ENCODE measurements at places on chromosomes 3 and 15. TPM values are rescaled to one million over a fixed set of nuclear protein-coding genes. Genes with fewer than 3 reads are reported as not detected.

- no peaks in the 10 kb centered on the region for H3K27me3 ChIP-seq
- no peak for DNase-seq
- no peak overlapping the region for H3K27ac ChIP-seq
- peaks cover 86% of the 10 kb centered on the region for H3K4me1 ChIP-seq
These were observed 17.8 kb downstream of the BMF start for GRCh38 chr15:40090774-40091455.

DNA sequence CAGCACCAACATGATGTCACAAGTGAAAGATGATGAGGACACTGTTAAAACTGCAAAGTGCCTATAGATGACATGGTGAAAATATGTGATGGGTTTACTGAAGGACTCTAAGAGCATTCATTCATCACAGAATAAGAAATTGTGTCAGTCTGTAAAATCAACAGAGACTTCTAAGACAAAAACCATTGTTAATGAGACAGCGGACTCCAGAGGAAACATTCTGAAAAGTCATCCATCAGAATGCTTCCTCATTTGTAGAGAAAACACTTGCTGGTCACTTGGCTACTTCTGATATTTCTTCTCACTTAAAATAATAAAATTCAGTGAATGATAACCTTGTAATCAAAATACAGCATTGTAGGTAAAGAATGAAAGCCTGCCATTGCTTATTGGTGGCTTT is 7.3 kb downstream of the PLSCR4 start:
- H3K36me3 ChIP-seq, result peaks cover 3% of the 10 kb centered on the region
- no peak for DNase-seq
- H3K4me1 ChIP-seq, result no peaks in the 10 kb centered on the region
- no peaks in the 10 kb centered on the region for H3K27me3 ChIP-seq

- H3K27ac ChIP-seq, result no peak overlapping the region
- H3K27me3 ChIP-seq, result peaks cover 4% of the 10 kb centered on the region
- H3K4me1 ChIP-seq, result peaks cover 60% of the 10 kb centered on the region
- DNase-seq, result no peak
- H3K4me3 ChIP-seq, result peak overlapping the region; percentile 18
These were observed 109.1 kb downstream of the IQSEC1 start for GRCh38 chr3:12963922-12964701.

DNA sequence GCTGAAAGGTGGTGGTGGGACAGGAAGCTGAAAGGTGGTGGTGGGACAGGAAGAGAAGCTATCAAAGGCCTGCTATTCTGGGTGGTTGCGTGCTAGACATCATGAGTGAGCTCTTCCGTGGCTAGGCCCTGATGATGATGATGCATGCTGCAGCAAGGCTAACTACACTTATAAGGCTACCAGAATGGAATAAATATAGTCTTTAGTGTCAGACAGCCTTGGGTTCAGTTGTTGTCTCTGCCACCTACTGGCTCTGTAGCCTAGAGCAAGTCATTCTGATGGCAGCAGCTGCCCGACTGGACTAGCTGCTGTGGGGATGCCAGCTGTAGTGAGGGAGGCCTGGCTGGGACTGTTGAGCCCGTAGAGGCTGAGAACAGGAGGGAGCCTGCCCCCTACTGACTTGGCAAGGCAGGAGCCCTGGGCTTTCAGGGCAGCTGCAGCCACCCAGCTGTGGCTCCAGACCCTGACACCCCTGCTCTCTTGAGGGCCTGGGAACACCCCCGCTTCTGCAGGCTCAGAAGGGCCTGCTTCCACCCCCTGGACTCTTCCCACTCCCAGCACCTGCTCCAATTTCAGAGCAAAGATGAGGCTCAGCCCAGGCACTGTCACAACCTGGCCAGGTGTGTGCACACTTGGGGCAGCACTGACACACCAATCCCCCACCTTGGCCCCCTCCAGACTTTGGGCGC is 21.4 kb upstream of the ZBED2 start:
- H3K27ac ChIP-seq, result no peak overlapping the region
- H3K4me3 ChIP-seq, result no peak overlapping the region
- DNase-seq, result no peak
- no peaks in the 10 kb centered on the region for H3K36me3 ChIP-seq

Gene CHRD
- 3.2 TPM for total RNA-seq

GRCh38 chr3:146464005-146464595 is 5.3 kb downstream of the PLSCR2 start:
- no peaks in the 10 kb centered on the region for H3K27me3 ChIP-seq
- no peaks in the 10 kb centered on the region for H3K4me1 ChIP-seq

GRCh38 chr15:40092256-40092978 is 16.3 kb downstream of the BMF start:
- no peaks in the 10 kb centered on the region for H3K27me3 ChIP-seq
- DNase-seq, result no peak
- no peaks in the 10 kb centered on the region for H3K36me3 ChIP-seq
- H3K4me1 ChIP-seq, result peaks cover 90% of the 10 kb centered on the region
- peak overlapping the region; percentile 65 for H3K4me3 ChIP-seq

DNA sequence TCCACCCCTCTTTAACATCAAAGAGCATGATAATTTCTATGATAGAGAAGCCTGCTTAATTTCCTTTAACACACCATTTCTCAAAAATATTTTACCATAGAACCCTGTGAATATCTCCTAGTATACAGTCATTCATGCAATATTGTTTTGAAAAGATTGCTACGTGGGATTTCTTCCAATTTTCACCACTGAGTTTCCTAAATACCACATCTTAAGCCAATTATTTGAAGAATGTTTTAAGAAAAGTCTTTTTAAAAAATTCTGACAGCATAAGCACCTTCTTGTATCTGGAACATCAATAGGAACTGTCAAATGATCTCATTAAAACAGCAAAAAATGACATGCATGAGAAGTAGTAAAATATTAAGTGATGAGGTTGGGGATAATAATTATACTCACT is 1126.7 kb downstream of the TUSC7 start:
- no peak overlapping the region for H3K4me3 ChIP-seq
- H3K36me3 ChIP-seq, result no peaks in the 10 kb centered on the region
- peaks cover 10% of the 10 kb centered on the region for H3K4me1 ChIP-seq
- no peak overlapping the region for H3K27ac ChIP-seq

- H3K4me1 ChIP-seq, result no peaks in the 10 kb centered on the region
- no peak overlapping the region for H3K4me3 ChIP-seq
- no peak overlapping the region for H3K27ac ChIP-seq
- H3K36me3 ChIP-seq, result peaks cover 2% of the 10 kb centered on the region
These were observed 97.1 kb downstream of the MEX3B start for GRCh38 chr15:81948751-81949150.

Gene RPL14
- total RNA-seq, result 1,936 TPM

DNA sequence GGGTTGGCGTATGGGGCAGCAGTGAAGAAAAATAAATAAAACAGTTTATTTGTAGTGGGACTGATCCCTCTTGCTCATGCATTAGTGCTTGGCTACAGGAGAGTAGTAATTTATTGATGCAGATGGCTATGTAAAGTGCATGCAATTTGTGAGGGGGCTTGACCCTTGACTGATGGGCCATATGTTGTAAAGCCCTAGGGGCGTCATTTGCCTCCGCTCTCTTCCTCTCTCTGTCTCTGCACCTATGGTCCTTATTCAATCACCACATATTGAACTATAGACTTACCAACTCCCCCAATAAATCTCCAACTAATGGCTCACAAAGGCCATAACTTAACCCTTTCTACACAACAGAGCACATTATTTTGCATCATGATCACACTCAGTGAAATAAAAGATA is 227.7 kb downstream of the ROBO2 start:
- no peak overlapping the region for H3K4me3 ChIP-seq
- no peak for DNase-seq
- no peaks in the 10 kb centered on the region for H3K27me3 ChIP-seq

Gene RPP14
- 29.9 TPM for total RNA-seq

DNA sequence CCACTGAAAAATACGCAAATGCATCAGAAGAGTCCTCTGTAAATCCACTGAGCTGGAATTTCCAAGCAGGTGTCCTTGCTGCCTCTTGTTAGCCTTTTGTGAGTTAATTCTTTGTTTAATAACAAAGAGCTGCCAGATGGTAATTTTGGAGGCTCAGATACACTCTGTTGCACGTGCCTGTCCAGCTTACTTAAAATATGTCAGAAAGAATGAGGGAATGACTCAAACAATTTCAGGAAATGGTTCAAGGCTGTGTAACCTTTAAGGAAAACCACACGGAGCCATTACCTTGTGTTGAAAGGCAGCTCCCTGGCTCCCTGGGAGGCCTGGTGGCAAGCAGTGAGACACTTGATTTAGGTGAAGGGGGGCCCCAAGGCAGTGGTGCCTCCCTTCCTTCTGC is 302.2 kb upstream of the CTDSPL start:
- H3K27ac ChIP-seq, result no peak overlapping the region
- DNase-seq, result no peak
- H3K4me1 ChIP-seq, result peaks cover 18% of the 10 kb centered on the region
- no peak overlapping the region for H3K4me3 ChIP-seq
- no peaks in the 10 kb centered on the region for H3K36me3 ChIP-seq

GRCh38 chr15:36175186-36175740 is 404.2 kb upstream of the CDIN1 start:
- peaks cover 5% of the 10 kb centered on the region for H3K4me1 ChIP-seq
- H3K4me3 ChIP-seq, result no peak overlapping the region
- no peak overlapping the region for H3K27ac ChIP-seq
- H3K36me3 ChIP-seq, result no peaks in the 10 kb centered on the region
- no peak for DNase-seq

- no peak overlapping the region for H3K4me3 ChIP-seq
- H3K4me1 ChIP-seq, result peaks cover 6% of the 10 kb centered on the region
- H3K36me3 ChIP-seq, result no peaks in the 10 kb centered on the region
- H3K27ac ChIP-seq, result no peak overlapping the region
These were observed 109.1 kb upstream of the COL8A1 start for GRCh38 chr3:99529265-99529664.

DNA sequence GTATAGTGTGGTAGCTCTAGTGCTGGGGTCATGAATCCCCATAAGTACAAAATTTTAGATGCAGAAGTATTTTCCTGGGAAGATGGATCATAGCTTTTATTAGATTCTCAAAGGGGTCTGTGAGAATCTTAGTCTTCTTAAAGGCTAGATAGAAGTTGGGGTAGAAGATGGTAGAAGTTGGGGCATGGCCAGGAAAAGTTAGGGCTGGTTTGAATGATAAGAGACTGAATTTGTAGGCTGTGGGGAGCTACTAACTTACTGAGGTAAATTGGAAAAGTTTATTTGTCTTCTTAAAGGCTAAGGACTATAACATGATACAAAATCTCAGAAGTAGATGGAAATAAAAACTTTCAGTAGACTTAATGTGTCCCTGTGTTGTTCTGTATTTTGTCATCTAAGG is 1.6 kb upstream of the UBE2Q2 start:
- peaks cover 28% of the 10 kb centered on the region for H3K4me1 ChIP-seq
- peaks cover 17% of the 10 kb centered on the region for H3K27me3 ChIP-seq
- no peak for DNase-seq
- peak overlapping the region; percentile 90 for H3K4me3 ChIP-seq

DNA sequence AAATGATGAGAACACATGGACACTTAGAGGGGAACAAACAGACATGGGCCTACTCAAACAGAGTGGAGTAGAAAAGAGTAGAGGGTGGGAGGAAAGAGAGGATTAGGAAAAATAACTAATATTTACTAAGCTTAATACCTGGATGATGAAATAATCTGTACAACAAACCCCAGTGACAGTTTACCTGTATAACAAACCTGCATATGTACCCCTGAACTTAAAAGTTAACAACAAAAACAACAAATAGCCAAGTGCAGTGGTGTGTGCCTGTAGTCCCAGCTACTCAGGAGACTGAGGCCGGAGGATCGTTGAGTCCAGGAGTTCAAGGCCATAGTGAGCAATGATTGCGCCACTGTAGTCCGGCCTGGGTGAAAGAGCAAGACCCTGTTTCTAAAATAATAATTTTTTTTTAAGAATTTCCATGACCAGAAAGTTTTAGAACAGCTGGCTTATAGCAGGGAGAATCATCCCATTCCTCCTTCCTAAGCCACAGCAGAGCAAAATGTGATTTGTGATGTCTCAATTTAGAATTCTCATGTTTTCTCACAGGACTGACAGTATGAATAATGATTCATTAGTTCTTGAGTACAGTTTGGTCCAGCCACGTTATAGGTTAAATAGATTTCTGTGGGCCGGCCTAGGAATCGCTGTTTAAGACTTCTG is 150.0 kb downstream of the ZNF609 start:
- no peaks in the 10 kb centered on the region for H3K27me3 ChIP-seq
- H3K4me3 ChIP-seq, result no peak overlapping the region

DNA sequence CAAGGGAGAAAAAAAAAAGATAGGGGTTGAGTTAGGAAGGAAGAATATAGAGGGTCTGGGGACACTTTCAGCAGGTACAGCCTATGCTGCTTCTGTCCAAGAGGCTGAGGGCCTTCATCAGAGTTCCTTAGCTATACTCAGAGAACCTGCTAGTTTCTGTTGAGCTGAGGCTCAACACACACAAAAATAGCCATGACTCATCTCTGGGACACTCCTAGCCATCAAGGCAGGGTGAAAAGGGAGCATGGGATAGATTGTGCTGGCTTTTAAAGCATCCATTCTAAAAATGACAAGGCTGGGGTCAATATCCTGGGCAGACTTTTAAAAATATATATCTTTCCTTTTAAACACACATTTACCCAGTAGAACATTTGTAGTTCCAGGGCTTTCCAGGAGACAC is 2.8 kb upstream of the RTP2 start:
- no peaks in the 10 kb centered on the region for H3K4me1 ChIP-seq
- no peak overlapping the region for H3K4me3 ChIP-seq
- no peak for DNase-seq

DNA sequence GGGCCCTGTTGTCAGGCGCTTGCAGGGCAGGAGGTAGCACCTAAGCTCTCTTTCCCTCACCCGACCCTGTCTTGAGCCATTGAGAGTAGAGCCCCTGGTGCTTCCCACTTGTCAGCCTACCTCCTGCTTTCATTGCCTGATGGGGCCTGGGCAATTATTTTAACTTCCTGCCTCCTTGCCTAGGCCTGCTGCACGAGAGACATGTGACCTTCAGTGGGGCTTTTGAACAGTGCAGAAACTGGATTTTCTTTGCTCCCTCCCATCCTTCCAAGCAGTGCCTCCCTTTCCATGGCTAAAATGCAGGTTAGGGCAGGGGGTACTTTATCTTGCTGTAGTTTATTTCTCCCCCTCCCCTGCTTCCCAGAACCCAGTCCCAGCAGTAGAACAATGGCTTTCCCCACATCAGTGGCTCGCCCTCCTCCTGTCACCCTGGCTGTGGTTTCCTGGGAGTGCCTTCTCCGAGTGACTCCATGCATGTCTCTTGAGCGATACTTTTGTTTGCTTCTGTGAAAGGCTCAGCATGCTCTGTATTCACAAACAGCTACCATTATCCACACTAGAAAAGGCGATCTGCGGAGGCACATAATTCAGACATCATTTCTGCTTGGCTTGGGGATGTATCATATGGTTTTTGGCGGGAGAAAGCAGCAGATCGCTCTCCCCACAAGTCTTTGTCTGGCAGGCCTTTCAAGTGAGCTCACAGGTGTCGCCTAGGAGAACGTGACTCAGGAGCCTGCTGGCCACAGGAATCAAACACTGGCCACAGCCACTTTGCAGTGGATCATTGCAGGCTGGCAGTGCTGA is 24.1 kb downstream of the PDIA5 start:
- no peak for DNase-seq
- peaks cover 52% of the 10 kb centered on the region for H3K4me1 ChIP-seq
- no peaks in the 10 kb centered on the region for H3K27me3 ChIP-seq
- peak overlapping the region; percentile 97 for H3K27ac ChIP-seq

- H3K4me1 ChIP-seq, result no peaks in the 10 kb centered on the region
- no peak overlapping the region for H3K4me3 ChIP-seq
- no peak overlapping the region for H3K27ac ChIP-seq
- no peaks in the 10 kb centered on the region for H3K36me3 ChIP-seq
These were observed 105.0 kb downstream of the SSR3 start for GRCh38 chr3:156449710-156450574.

Gene SAXO2
- 3.9 TPM for total RNA-seq

All from neural crest cell (in vitro differentiated cells).